Stimulated activated CD4-positive, alpha-beta T cell treated with anti-CD3 and anti-CD28 coated beads, Interleukin-1b, Interleukin-23, amount 100 ng/mL, for 48 hours (primary cell): ENCODE measurements at places on chromosomes 5 and 9.

DNA sequence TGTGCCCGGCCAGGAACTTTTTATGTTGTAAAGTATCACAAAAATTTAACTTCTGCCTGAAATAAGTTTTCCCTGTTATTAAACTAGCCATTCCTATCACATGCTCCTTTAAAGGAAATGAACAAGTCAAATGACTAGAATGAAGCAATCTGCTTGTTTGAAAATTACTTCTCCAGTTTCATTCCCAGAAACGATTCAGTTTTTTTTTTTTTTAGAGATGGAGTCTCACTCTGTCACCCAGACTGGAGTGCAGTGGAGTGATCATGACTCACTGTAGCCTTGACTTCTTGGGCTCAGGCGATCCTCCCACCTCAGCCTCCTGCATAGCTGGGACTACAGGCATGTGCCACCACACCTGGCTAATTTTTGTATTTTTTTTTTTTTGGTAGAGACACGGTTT lies 13.3 kb upstream of the GNG10 start:
- no peak for DNase-seq

DNA sequence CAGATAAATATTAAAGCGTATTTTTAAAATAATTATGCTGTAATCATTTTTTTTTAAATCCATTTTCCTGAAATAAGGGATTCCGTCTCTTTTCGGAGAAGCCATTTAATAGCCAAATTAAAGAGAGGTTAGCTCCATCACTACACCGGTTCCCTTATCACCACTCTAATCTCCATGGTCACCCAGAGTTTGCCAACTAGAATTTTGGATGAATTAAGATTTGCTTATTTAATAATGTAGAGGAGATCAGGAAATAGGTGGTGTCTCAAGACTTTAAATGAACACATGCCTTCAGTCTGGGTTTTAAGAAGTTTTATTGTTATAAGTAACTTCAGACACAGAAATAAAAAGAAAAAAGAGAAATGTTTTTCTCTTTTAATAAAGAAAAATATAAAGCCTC lies 151.7 kb downstream of the TTC39B start:
- DNase-seq, result no peak

GRCh38 chr9:20524776-20525175 lies 97.5 kb downstream of the MLLT3 start:
- no peak for DNase-seq

DNA sequence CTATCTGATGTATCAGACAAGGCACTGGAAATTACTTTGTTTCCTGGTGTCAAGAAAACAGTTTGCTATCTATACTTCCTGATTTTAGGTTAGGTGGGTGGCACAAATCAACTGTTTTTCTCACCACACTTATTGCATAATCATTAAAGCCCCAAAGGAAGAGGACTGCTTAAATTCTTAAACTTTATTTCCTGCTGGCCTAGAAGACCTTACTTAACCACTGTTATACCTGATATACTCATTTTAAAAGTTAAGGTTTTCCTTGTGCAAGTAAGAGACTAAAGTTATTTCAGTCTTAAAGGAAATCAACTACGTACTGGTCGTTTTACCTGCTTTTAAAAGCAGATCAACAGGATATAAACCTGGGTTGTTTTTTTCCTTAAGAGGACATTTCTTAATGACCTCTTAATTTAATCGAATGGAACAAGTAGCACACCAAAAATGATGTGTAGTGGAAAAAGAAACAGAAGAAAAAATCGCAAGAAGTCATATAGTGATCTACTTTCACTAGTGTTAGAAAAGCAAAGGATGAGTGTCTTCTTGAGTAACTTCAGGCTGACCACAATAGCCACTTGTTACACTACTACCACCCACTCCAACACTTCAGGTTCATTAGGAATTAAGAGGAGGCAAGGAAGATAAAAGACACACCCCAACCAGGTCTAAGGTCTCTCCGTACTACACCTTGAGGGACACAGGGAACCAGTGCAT lies 974 bp downstream of the CLINT1 start:
- no peak for DNase-seq

- DNase-seq, result no peak
Observed at GRCh38 chr5:91266184-91266705, 116.9 kb downstream of the ARRDC3 start.

DNA sequence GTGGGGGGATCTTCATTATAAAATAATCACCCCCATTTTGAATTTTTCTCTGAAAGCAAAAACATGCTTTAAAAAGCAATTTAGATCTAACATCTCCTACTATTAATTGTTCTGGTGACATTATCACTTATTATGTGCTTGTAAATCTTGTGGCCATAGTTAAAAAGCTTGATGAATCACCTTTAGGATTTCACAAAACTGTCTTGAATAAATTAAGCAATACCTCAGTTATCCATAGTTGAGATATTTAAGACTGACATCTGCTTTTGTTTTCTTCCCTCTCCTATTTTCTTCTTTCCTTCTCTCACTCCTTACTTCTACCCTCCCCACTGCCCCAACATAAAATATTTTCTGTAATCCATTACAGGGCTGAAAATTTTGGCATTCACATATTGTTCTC lies 84.8 kb downstream of the SLC1A3 start:
- no peak for DNase-seq

DNA sequence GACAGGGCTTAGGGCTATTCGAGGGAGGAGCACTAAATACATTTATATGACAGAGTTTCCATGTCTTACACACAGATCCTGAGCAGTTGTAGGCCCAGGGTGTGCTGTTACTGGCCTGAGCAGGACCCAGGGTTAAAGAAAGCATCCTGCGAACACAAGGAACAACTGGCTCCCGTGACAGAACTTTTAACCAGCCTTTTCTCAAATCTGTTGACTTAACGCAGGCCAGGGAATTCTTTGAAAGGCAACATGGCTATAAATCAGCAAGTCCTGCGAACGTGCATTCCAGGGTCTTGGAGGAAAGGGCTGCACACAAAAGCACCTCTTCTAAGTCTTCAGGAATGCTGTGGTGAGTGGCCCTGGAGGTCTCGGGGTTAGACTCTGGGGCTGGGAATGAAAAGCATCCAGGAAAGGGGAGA lies 45.2 kb upstream of the ANKRD55 start:
- DNase-seq, result no peak

DNA sequence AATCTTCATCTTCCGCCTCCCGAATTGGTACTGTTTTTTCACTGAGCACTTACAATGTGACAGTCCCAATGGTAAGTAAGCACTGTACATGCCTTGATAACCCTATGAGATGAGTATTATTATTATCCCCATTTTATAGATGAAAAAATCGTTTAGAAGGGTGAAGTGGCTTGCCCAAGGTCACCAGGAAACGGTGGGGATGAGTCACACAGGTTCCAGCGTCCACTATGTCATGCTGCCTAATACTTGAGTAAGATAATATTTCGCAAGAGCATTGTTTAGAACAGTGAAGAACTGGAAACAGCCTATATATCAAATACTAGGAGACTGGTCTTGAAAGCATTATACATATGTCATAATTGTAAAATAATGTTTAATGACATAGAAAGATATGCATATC lies 12.9 kb downstream of the HAND1 start:
- DNase-seq, result no peak

GRCh38 chr5:119112151-119112550 lies 41.3 kb downstream of the DMXL1 start:
- DNase-seq, result no peak

DNA sequence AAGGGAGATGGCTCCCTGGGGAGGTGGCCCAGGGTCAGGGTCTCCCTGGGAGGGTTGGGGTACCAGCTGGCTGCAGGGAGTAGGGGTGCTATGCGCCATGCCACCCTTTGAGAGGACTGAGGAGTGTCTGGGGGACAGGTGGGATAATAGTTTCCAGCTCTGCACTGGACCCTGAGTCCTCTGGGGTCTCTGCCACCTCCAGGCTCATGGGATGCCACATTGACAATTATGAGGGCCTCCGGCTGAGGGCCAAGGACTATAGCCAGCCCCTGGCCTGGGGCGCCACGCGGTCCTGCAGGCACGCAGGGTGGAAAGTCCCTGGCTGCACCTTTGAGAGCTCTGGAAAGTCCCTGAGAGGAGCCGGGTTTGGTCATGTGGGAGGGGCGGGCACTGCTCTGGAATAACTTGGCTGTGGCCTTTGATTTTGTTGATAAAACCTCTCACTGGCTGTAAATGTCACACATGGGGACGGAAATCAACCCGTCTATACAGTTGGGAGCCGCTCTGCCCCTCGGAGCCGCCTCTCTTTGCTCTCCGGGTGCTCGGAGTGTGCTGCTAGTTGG lies 16.0 kb downstream of the TRAF2 start:
- peak; percentile 87 for DNase-seq

- DNase-seq, result no peak
Observed at GRCh38 chr5:118679264-118679940, 308.9 kb downstream of the DTWD2 start.

DNA sequence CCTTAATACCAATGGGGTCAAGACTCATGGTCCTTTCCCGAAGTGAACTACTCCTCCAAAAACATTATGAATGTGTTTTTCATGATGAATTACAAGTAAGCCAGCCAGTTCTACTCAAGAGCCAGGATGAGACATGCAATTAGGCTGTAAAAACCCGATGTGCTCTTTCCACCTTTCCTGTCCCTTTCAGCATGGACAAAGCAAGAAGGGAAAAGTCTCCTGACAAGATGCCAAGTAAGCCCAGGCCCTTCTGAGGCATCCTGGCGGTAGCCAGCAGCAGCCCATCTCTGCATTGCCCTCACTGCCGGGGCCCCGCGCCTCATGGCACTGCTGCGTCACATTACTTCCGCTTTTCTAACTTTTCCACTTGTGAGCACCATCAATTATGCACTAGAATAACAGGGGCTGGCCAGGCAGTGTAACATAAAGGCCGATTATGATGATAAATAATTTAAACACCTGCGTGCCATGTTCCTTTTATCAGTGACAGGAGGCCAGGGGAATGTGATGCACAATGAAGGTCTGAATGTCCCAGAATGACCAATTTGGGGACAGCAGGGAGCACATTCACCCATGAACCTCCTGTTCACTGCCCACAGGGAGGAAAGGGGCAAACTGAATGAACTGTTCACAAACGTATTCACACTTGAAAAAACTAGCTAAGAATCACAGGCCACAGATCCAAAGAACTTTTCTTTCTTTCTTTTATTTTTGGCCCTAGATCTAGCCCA lies 37.4 kb downstream of the EFNA5 start:
- no peak for DNase-seq

DNA sequence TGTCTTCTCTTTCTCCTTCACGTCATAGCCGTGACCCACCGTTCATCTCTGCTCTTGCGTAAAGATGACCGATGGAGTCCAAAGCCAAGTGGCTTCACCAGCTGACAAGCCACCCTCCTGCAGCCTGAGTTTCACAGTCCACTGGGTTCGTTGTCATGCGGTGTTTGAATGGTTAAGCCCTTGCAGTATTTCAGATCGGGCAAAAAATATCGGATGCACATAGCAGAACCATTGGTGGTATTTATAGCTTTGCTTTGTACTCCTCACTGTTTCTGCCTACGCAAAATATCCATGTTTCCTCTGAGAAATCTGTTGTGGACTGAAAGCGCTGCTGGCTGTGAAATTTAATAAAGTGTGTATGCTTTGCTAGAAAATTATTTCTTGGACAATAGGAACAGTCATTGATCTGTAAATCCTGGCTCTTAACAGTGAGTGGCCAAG lies 34.5 kb upstream of the NCS1 start:
- DNase-seq, result no peak

GRCh38 chr5:39117401-39117800 lies 43.2 kb upstream of the RICTOR start:
- no peak for DNase-seq

GRCh38 chr9:78769690-78770089 lies 472.8 kb downstream of the PSAT1 start:
- no peak for DNase-seq

- no peak for DNase-seq
Observed at GRCh38 chr5:137122558-137122957, 376.6 kb downstream of the SPOCK1 start.

DNA sequence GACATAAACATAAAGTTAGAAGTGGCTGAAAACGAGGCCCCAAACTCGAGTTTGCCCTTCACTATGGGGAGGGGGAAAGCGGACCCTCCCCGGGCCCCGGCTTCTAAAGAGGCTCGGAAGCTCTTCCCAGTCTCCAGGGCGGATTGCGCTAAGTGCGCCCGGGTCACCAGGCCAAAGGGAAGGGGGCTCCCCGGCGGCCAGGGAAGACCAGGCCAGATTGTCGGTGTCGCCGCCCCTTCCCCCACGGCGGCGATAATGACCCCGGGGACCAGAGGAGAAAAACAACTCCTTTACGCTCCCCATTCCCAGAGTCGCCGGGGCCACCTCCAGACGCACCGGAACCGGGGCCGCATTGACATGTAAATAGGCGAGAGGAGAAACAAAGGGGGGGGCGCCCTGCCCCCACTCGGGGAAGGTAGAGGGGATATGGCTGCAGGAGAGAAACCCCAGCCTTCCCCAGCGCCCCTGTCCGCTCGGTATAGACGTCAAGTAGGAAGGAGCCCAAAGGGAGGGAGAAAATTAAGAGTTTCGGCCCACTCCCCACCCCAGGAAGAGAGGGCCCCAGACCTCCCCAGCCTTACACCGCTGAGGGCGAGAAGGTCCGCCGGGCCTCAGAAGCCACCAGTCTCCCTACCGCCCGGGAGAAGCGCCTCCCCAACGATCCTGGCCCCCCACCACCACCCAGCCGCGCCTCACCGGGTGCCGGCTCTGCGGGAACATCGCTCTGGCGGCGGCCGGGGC lies 1.7 kb downstream of the TLE1 start:
- no peak for DNase-seq

- no peak for DNase-seq
Observed at GRCh38 chr5:145942201-145942600, 5.8 kb downstream of the SH3RF2 start.

DNA sequence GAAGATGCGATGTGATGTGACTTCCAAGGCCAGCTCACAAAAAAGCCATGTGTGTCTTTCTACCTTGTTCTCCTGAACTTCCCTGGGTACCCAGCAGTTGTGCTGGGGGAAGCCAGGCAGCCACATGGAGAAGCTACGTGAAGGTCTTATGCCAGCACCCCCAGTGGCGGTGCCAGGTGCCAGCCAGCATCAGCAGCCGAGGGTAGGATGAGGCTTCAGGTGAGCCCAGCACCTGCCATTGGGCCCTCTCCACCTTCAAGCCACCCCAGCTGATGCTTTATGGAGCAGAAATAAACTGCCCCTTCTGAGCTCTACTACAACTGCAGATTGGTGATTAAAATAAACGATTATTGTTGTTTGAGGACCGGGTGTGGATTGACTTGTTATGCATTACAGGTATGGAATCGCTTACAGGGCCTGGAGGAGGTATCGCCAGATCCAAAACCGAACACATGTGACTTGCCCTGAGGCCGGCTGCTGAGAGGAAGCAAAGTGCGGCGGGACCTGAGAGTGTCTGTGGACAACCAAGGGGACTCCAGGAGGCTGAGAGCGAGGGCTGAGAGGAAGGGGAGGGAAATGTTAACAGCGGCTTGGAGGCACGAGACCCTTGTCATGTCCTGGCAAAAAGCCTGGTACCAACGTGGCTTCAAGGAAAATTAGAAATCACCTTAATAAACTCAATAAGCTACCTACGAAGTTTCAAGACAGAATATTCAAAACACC lies 36.0 kb upstream of the OLFM1 start:
- no peak for DNase-seq
